ENCODE measurements at places on chromosomes 2 and 18.

DNA sequence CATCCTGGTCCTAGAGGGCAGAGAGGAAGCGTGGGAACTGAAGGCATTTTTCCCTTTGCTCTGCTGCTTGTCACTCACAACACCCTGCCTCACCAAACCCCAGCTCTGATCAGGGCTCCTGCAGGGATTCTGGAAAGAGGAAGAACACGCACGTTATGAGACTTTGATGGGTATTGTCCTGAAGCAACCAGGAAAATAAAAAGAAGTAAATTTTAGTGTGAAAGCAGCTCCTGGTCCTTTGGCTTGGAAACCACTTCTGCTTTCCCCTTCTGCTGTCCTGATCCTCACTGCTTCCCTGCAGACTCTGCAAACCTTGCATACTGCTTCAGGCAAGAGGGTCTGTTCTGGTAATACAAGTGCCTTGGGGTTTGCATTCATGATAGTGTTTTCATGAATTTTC lies 164.1 kb downstream of the SLC8A1 start:
- no peak for DNase-seq

GRCh38 chr2:29879456-29879855 lies 41.9 kb downstream of the ALK start:
- DNase-seq = no peak

- peak; percentile 77 for DNase-seq
Measured at GRCh38 chr18:45567123-45567522, 48.2 kb upstream of the SLC14A2 start.

DNA sequence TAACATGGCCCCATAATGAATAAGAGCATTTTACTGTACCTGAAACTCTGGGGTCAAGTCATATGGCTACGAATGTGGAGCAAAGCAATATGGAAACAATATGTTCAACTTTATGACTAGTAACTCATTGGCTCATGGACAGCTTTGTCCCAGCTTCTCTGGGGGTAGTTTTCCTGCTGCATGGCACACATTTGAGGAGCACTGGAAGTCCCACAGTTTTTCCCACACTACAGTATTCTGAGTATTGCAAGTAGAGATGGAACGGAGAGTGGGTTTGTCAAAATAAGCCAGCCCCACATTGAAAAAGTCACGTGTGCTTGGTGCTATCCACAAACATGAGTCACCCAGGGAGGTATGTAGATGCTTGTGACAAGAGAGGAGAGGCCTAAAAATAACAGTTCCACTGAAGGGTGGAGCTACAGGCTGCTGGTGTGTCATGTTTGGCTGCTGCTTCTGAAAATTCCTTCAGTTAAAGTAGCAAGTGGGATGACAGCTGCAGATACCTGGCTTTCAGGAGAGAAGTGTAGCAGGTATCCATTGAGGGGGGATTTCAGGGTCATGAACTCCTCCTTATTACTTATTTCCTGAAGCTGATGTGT lies 48.2 kb upstream of the CTAGE1 start:
- peak; percentile 98 for DNase-seq
